ENCODE measurements at places on chromosomes 5 and 9.

GRCh38 chr9:79583952-79584654, 12.3 kb downstream of the TLE4 start:
- DNase-seq = no peak

DNA sequence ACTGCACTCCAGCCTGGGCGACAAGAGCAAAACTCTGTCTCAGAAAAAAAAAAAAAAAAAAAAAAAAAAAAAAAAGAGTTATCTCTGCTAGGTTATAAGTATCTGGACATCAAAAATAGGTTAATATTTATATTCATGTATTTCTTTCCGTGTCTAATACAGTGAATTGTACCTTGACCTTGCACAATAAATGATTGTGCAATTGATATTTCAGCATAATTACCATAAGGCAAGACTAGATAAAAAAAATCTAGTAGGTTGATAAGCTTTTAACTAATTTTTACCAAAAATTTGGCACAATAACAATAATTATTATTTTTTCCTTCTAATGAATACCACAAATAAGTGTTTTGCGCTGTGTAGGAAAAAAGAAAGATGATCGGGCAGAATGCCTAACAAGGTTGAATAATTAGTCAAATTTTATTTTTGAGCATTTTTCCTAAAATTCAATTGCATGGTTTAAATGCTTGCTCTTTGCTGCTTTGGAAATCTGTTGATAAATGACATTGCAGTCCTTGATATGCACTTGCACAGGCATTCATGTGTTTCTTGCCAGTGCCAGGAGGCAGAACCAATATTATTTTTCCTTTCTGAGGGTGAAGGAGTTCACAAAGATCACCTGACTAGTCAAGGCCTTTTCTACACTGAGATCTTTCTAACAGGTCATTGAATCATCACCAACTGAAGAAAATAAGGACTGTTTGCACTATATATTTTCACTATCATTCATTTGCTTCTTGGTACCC, 127.5 kb downstream of the ARRDC3 start:
- no peak for DNase-seq

DNA sequence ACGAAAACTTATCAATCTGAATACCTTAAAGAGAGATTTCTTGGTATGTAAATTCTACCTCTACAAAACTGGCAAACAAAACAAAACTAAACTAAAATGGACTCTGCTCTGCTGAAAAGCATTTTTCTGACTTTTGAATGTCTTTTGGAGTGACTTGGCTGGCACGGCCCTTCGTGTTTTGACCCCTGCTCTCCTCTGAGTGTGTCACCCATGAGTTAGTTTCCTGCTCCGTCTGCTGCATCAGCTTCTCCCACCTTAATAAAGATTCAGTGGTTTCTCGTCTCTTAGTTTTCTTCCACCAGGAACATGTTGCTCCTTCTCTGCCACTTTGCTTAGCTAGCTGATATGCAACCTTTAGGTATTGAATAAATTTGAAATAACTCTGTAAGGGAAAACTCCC, 1084.0 kb upstream of the CDH18 start:
- no peak for DNase-seq

GRCh38 chr9:135243201-135244190, 156.0 kb downstream of the OLFM1 start:
- DNase-seq = no peak

- DNase-seq = no peak
These were observed 441.8 kb upstream of the SGCD start for GRCh38 chr5:155885199-155885598.

GRCh38 chr5:134018154-134018985, 13.6 kb upstream of the VDAC1 start:
- DNase-seq = no peak

DNA sequence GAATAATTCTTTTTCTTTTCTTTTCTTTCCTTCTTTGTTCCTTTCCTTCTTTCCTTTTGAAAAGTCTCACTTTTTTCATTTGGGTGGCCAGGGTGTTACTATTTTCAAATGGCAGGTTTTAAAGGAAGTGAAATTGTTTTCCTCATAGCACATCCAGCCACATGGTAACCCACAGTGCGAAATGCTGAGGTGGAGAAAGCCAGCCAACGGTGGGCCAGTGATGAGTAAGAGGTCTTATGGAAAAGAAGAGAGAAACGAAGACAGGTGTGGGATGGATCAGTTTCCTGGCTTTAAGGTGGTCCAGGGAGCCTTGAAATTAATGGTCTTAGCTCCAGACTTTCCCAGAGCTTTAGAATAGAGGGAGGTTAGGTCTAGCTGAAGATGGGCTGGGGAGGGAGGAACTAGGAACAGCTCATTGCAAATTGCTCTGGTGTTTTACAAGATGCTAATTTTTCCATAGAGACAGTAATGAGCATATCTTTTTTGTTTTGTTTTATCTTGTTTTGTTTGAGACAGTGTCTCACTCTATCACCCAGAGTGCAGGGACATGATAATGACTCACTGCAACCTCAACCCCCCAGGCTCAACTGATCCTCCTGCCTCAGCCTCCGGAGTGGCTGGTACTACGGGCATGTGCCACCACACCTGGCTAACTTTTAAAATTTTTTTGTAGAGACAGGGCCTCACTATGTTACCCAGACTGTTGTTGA, 17.8 kb downstream of the ITK start:
- peak; percentile 33 for DNase-seq

DNA sequence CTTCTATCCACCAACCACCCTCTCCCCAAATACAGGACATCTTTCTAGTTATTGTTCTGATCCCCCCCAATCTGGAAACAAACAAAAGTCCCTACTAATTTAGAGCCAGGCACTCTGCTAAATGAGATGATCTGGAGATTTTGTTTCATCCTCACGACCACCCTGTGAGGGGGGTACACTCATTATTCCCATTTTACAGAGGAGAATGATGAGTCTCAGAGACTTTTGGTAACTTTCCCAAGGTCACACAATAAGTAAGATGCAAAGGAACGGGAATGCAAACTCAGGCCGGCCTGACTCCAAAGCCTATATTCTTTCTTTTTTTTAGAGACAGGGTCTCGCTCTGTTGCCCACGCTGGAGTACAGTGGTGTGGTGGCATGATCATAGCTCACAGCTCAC, 9.4 kb downstream of the PDGFRB start:
- DNase-seq = no peak

GRCh38 chr9:133518200-133518599, 6.6 kb downstream of the MYMK start:
- no peak for DNase-seq

DNA sequence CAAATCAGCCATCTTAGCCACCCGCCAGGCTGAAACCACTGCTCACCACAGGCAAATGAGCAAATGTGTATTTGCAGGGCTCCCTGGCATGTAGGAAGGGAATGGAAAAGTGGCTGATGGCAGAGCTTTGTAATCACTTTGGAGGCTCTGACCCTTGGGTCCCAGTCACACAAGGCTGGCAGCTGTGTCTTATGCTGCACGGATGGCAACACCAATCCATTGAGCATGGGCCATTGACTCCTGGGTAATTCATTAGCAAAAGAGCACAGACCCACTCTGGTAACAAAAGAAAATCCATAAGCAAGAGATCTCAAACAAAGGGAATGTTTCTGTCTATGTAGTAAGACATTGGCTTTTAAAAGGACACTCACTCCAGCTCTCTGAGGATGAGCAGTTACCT, 57.6 kb downstream of the SPOCK1 start:
- no peak for DNase-seq

DNA sequence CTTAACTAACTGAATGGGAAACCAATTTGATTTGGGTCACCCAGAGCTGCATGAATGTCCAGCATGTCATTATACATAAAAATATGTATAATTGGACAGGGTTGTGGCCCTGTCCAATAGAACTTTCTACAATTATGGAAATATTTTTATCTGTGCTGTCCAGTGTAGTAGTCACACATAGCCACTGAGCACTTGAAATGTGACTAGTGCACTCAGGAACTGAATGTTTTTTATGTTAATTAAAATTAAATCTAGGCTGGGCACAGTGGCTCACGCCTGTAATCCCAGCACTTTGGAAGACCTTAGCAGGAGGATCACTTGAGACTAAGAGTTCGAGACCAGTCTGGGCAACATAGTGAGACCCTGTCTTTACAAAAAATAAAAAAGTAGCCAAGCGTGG, 18.6 kb downstream of the GARNL3 start:
- DNase-seq = no peak

DNA sequence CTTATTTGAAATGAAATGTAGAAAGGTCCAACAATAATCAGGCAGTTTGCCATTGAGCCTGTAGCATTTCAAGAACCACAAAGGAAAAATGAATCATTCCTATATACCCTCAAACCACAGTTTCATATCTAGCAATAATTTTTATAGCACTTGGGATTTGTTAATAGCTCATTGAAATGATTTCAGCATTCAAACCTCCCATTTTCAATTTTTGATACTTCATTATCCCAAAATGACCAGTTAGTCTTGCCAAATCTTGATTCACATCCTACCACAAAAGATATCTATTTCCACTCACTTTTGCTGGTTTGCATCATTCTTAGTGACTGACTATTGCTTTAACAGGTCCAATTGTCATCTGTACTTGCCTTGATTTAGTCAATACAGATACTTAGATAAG, 790.1 kb downstream of the TLE1 start:
- no peak for DNase-seq

GRCh38 chr5:169805527-169805934, 168.5 kb downstream of the DOCK2 start:
- DNase-seq = no peak

DNA sequence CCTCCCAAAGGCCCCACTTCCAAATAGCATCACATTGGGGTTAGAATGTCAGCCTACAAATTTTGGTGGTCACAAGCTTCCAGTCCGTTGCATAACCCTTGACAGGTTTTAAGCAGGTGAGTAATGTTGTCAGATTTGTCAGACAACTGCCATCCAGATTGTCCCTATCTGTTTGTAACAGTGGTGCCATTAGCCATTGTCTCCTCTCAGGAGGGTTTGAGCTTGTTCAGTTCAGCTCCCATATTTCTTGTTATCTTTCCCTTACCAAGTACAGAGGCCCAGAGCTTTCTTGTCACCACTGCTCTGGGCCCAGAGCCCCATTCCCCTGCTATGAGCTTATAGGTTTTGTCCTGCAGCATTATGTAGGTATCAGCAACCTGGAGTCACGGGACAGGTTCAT, 14.8 kb upstream of the GSN start:
- DNase-seq = no peak

DNA sequence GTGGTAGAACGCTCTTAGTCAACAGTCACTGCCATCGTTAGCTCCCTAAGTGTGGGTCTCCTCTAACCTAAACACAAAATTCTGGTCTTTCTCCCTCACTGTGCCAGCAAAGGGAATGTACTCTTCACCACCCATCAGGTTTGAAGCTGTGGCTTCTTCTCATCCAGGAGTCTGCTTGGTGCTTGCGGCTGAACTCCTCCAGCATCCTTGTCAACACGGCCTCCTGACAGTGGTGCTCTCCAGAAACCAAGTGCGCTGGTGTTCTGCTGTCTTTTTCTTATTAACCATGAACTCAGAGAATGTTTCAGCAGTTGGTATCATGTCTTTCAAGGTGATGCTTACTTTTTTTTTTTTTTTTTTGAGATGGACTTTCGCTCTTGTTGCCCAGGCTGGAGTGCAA, 23.9 kb upstream of the LPCAT1 start:
- no peak for DNase-seq
